ENCODE measurements at places on chromosomes 1 and 21.

DNA sequence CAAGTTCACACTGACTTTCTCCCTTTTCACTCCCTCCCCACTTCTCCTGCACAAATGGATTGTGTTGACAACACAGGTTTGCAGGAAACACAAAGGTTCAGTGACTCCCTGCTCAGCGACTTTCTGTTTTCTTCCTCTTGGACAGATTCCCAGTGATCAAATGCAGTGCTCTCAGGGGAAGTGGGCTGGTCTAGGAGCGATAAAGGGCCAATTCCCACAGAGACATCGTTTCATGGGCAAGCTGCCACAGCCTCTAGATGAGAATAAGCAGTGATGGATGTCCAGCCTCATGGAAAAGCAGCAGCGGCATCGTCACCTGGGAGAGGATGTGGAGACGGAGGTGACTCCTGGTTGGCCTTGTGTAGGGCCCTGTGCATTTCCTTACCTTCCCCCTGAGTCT is 30.6 kb downstream of the FYB2 start:
- no peak for DNase-seq

DNA sequence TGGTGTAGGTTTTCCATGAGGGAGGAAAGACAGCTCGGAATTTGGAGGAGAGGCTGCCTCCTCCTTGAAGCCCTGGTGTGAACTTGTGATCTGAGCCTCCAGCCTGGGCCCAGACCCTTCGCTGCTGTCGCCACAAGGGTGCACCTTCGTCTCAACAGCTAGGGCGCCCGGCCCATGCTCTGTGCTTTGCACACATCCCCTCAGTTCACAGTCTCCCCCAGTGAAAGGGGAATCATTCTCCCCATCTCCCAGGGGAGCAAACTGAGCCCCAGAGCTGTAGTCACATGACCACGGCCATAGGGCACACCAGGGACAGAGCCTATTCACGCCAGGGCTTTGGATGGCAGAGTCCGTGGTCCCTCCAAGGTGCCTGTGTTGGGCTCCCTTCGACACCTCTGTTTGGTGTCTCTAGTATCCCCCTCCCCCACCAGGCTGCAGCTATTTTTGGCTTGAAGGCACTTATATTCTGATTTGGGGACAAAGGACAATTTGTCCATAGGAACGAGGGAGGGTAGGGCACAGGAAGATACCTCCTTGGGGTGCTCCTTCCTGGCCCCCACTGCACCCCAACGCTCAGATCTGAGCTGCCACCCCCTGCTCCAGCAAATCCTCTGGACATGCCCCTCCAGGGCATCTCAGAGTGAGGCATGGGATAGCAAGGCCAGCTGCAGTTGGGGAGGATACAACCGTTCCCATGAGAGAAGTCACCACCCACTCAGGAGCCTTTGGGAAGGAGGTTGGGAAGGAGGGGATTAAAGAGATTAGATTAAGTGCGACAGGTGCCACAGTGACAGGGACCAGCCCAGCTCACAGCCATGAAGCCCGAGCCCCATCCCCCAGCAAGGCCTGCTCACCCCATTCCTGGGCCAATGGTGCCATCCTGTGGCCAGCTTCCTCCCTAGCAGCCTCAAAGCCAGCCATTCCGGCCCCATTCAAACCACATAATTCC is 15.7 kb downstream of the MATN1 start:
- no peak for DNase-seq

GRCh38 chr1:46183079-46183847 is 7.0 kb upstream of the P3R3URF start:
- no peak for DNase-seq

- no peak for DNase-seq
These were observed 36.9 kb upstream of the EDEM3 start for GRCh38 chr1:184791550-184791900.

DNA sequence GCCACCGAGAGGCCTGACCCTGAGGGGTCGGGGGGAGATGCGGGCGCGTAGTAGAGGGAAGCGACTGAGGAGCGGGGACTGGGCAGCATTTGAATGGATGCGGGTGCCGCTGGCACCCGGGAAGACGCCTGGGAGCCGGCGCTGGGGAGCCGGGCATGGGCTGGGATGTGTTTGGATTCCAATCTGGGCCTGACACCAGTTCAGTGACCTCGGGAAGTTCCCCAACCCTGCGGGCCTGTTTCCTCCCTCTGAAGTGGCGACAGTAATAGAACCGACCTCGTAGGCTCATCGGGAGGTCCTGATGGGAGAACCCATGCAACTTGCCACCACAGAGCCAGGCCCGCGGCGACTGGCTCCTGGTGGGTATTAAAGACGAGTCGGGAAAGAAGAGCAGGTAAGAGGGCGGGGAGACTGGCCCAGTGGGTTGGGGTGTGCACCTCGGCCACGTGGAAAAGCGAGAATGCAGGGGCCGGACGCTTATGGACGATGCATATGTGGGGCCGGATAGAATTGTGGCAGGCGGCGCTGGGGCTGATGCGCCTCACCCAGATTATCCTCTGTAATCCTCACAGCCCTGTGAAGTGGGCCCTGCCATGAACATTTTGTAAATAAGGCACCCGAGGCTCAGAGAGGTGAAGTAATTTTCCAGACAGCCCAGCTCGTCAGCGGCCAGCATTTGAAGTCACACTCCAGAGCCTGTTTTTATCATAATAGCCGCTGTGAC is 105.8 kb downstream of the SLC16A1 start:
- DNase-seq, result no peak

GRCh38 chr1:97170300-97170699 is 448.7 kb downstream of the PTBP2 start:
- no peak for DNase-seq

DNA sequence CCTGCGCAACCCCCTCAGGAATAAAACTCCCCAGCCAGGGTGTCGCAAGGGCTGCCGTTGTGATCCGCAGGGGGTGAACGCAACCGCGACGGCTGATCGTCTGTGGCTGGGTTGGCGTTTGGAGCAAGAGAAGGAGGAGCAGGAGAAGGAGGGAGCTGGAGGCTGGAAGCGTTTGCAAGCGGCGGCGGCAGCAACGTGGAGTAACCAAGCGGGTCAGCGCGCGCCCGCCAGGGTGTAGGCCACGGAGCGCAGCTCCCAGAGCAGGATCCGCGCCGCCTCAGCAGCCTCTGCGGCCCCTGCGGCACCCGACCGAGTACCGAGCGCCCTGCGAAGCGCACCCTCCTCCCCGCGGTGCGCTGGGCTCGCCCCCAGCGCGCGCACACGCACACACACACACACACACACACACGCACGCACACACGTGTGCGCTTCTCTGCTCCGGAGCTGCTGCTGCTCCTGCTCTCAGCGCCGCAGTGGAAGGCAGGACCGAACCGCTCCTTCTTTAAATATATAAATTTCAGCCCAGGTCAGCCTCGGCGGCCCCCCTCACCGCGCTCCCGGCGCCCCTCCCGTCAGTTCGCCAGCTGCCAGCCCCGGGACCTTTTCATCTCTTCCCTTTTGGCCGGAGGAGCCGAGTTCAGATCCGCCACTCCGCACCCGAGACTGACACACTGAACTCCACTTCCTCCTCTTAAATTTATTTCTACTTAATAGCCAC is 696 bp downstream of the TGFB2 start:
- no peak for DNase-seq

GRCh38 chr1:97827887-97828286 is 92.9 kb downstream of the DPYD start:
- no peak for DNase-seq

- DNase-seq, result no peak
These were observed 6.1 kb downstream of the WNT2B start for GRCh38 chr1:112514901-112515300.

GRCh38 chr1:9004700-9005394 is 21.4 kb downstream of the SLC2A7 start:
- no peak for DNase-seq

DNA sequence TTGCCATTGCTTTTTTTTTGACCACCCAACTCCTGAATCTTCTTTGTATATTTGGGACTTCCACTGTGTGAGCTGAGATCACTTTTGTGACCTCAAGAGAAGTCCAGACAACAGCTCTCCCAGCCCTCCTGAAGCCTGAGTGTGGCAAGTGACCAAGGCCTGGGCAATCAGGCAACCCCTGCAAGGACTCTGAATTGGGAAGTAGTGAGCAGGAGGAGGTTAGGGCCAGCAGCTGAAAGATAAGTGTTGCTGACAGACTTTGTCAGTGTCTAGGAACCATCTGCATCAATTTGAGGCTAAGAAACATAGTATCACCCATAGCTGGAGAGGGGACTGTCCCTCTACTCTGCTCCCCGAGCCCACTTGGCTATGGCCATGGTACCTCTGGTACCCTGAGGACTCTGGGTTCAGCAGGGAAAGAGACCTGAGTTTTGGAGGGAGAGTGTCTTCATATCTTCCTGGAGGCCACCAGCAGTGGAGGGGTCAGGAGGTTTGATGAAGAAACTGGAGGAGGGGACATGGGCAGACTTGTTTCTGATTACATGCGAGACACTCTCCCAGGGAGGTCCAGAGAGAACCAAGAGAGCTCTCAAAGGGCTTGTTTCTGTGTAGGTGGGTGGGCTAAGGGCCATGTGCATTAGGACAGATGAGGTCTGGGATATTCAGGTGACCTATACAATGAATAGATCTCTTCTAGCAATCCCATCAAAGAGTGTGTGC is 147.0 kb upstream of the DNAH14 start:
- DNase-seq, result no peak

DNA sequence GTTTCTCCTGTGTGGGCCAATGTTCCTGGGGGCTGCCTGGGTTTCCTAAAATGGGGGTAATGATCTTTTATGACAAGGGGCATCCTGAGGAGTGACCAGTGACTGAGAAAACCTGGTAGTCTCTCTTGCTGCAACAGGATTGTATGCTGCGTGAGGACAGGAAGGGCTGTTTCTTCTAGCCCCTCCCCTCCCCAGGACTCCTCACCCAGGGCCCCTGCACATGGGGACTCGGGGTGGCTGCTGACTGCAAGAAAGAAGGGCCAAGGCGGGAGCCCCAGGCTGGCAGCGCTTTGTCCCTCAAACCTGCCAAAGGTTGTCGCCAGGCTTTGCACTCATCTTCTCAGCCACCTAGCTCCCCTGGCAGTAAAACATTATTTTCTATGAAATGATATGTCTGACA is 442.4 kb downstream of the CAMTA1 start:
- DNase-seq, result no peak
